Dermis blood vessel endothelial cell (primary cell): ENCODE measurements at places on chromosomes 4 and X. TPM values are rescaled to one million over a fixed set of nuclear protein-coding genes. Genes with fewer than 3 reads are reported as not detected.

GRCh38 chrX:134664202-134664601 lies 5.9 kb upstream of the PLAC1 start:
- no peak for DNase-seq

- no peak for DNase-seq
These were observed 2.0 kb downstream of the BMPR1B start for GRCh38 chr4:94759767-94760211.

DNA sequence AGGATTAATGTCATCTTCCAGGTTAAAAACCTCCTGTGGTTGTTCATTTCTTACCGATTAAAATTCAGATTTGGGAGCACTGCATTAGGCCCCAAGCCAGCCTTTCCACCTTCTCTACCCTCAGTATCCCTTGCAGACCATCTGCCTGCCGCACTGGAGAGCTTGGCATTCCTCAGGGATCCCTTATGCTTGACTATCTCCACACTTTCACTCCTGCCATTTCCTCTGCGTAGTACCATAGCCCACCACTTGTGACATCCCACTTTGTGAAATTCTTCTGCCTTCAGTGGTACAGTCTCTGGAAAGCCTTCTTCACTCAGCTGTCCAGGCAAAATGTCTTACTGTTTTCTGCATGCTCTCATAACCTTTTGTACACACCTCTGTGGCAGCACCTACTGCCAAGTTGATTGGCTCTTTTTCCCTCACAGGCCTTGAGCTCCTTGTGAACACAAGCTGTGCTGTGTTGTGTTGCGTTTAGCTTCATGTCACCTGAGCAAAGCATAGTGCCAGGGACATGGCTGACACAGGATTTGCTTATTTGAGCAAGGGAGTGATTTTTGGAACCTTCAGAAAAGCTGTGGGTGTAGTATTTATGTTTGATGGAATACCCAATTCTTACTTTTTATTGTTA lies 156.4 kb downstream of the ARX start:
- no peak for DNase-seq

DNA sequence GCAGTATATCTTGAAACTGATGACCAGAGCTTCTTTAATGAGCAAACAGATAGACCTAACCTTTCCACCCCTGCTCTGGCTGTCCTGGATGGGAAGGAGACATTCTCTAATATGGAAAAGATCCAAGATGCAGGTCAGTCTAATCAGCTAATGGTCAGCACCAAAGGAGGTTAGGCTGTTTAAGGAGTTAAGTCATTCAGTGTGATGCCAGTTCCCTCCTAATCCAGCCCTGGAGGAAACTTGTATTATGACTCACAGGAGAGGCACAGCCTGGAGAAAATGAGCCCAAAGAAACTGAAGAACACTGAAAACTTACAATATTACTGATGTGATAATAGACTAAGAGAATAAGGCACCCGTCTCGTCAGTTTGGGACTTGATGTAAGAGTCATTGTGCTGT lies 323.0 kb downstream of the HNRNPD start:
- no peak for DNase-seq

Gene MAGEE1
- 0.68 and 1.2 TPM in 2 replicates for total RNA-seq
